Ovary (tissue), 10 donors: ENCODE measurements at places on chromosomes 16 and 17. TPM values are rescaled to one million over a fixed set of nuclear protein-coding genes. Genes with fewer than 3 reads are reported as not detected.

The ABCC11 gene
- polyA plus RNA-seq = 0.32 TPM

DNA sequence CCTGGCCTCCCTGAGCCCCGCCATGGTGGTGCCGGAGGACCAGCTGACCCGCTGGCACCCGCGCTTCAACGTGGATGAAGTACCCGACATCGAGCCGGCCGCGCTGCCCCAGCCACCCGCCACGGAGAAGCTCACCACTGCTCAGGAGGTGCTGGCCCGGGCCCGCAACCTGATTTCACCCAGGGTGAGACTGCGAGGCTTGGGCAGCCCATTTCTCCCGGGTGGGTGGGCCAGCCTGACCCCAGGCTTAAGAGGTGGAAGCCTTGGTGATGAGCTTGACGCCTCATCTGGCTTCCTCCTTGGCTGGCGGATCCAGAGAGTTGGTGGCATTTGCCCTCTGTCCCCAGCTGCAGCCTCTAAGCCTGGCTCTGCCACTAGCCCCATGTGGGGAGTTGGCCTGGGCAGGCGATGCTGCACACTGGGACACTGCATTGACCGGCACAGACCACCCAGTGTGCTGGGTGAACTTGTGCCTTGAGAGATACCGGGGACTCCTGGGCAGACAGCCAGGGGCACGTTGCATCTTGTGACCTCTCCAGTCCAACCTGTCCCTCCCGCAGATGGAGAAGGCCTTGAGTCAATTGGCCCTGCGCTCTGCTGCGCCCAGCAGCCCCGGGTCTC is 3.0 kb downstream of the CDT1 start:
- no peak for DNase-seq

GRCh38 chr16:314795-315299 is 31.9 kb downstream of the PDIA2 start:
- no peak for DNase-seq

DNA sequence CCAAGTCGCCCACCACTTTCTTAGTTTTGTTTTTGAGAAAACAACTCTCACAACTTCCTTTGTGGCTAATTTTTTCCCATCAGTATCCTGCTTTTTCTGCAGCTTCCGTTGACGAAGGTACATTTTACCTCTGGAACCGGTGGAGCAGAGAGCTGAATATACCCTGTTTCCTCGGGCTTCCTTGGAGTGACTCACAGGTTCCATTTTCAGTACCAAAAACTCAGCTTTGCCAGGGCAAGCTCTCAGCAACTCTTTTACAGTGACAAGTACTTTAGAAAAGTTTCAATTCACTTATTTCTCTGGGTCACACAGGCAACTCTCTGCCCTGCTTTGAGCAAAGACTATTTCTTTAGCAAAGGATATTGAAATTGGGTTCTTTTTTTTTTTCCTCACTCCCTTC is 318.9 kb downstream of the SNX29 start:
- DNase-seq = no peak

DNA sequence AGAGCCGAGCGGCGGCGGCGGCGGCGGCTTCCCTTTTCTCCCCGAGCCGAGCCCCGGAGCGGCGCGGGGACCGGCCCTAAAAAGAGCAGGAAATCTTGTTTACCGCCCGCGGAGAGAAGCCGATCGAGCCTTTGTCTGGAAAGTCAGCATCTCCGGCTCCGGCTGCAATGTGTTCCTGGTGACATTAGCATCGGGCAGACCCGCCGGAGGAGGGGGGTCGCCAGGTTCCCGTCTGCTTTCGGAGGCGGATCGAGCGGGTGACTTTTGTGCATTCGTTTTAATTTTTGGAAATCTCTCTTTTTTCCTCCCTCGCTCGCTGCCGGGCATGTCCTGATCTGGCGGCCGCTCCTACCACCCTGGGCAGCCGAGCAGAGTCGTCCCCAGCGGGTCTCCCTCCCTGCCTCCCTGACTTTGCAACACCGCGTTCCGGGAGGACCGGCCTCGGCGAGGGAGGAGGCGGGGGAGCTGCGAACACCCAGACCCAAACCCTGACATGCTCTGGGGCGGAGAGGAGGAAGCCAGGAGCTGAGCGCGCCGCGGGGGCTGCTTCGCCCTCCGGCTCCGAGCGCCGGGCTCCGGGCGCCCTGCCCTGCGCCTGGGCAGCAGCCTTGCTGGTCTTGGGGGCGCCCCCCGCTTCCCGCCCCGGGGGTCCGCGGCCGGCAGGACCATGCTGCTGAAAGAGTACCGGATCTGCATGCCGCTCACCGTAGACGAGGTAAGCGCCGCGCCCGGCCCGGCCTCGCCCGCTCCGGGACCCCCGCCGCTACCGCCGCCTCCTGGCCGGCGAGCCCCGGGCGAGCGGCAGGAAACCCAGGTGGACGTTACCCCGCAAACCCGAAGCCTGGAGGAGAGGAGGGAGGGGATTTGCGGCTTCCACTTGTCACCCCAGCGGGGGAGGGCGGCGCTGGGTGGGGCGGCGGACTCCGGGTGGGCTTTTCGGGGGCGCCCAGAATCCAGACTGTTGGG is 690 bp downstream of the PITPNC1 start:
- DNase-seq = peak; percentile 55

The CTRB2 gene
- polyA plus RNA-seq = not detected

GRCh38 chr17:39757176-39757662 is 19.5 kb downstream of the GRB7 start:
- no peak for DNase-seq

- no peak for DNase-seq
Measured at GRCh38 chr17:81427173-81428120, 32.2 kb downstream of the BAHCC1 start.

GRCh38 chr17:45341533-45342158 is 24.8 kb upstream of the MAP3K14 start:
- DNase-seq = no peak

GRCh38 chr16:69182730-69183416 is 4.1 kb upstream of the SNTB2 start:
- DNase-seq = no peak

The GUCY2D gene
- not detected for polyA plus RNA-seq

The DOC2B gene
- polyA plus RNA-seq = 1.3 TPM

DNA sequence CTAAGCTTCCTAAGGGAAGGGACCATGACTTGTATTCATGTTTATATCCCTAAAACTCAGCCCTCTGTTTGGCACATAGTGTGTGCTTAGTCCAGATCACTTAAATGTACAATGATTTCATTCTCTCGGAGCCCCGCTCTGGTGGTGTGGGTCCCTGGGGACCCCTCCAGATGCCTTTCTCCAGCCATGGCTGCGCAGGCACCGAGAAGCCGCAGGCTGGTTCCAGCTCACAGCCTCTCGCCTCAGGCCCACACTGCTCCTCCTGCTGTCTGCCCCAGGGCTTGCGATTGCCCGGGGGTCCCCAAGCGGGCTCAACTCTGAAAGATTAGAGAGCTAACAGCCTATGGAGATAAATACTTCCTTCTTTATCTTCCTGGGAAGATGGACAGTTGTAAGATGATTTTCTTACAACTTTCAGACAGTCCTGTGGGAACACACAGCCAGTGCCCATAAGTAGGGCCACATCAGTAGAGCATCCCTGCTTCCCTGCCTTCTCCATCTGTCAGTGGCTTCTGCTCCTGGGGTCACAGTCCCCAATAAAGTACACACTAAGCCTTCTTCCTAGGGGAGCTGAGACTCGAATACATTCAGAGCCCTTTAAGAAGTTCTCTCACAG is 66.2 kb downstream of the CENPV start:
- peak; percentile 55 for DNase-seq

DNA sequence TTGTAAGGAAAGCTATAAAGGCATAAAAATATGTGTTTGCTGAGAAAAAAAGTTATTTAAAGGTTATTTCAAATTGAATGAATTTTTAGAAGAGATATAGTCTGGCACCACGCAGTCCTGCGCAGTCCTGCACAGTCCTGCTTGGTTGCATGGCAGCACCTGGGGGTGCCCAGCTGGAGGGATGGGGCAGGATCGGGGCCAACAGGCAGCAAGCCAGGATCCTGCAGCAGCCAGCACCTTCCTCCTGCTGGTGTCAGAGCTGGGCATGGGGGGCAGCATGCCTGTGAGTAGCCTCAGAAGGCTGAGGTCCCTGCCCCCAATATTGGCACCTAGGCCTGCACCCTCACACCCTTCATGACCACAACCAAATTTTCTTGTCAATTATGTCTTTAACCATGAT is 46.0 kb downstream of the GLG1 start:
- DNase-seq = no peak

The SP2 gene
- 15.0 TPM for polyA plus RNA-seq
